ENCODE measurements at places on chromosomes 11 and 22. TPM values are rescaled to one million over a fixed set of nuclear protein-coding genes. Genes with fewer than 3 reads are reported as not detected.
A peak's percentile ranks its signal among the peaks of the same experiment; 100 is the strongest.

PATE4 gene
- not detected for total RNA-seq

DNA sequence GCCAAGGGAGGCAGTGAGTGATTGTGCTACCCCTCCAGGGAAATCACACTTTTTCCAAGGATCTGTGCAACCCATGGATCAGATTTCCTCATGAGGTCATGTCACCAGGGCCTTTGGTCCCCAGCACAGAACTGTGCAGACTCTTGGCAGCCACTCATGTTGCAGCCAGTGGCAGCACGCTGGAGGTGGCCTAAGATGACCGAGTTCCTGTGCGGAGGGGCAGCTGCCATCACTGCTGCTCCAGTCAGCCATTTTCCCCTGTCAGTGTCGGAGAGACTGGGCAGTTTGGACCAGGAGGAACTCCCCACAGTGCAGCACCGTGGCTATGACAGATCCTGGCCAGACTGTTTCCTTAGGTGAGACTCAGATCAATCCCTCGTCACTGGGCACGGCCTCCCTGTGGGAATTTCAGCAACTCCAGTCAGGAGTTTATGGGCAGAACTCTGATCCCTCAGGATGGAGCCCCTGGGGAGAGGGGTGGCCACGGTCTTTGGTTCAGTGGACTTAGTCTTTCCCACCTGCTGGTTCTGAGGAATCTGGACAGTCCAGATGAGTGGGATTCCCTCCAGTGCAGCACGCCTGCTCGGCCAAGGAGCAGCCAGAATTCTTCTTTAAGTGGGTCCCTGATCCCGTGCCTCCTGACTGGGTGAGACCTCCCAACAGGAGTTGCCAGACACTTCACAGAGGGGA, 194.6 kb upstream of the CARD18 start:
- no peak for DNase-seq

DNA sequence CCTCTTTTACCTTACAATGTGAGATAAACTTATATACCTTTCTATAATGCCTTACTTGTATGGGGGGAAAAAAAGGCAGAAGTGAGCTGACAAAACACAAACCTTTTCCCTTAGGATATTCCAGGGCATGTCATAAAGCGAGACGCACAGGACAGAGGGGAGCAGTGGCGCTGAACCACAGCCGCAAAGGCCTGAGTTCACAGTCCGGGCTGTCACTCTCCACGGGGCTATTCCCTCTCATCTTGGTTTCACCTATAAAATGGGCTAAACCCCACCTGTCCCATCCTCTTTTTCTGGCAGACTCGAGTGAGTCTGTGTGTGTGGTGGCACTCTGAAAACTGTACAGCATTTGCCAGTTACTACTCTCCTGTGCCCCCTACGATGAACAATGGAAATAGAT, 14.4 kb upstream of the FXYD2 start:
- no peak for DNase-seq

DNA sequence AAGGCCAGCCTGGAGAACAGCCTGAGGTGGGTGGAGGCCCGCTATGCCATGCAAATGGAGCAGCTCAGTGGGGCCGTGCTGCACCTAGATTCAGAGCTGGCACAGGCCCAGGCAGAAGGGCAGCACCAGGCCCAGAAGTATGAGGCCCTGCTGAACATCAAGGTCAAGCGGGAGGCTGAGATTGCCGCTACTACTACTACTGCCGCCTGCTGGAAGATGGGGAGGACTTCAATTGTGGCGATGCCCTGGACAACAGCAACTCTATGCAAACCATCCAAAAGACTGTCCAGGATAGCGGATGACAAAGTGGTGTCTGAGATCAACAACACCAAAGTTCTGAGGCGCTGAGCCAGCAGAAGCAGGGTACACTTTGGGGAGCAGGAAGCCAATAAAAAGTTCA, 3.1 kb upstream of the TMEM218 start:
- no peak for DNase-seq

DNA sequence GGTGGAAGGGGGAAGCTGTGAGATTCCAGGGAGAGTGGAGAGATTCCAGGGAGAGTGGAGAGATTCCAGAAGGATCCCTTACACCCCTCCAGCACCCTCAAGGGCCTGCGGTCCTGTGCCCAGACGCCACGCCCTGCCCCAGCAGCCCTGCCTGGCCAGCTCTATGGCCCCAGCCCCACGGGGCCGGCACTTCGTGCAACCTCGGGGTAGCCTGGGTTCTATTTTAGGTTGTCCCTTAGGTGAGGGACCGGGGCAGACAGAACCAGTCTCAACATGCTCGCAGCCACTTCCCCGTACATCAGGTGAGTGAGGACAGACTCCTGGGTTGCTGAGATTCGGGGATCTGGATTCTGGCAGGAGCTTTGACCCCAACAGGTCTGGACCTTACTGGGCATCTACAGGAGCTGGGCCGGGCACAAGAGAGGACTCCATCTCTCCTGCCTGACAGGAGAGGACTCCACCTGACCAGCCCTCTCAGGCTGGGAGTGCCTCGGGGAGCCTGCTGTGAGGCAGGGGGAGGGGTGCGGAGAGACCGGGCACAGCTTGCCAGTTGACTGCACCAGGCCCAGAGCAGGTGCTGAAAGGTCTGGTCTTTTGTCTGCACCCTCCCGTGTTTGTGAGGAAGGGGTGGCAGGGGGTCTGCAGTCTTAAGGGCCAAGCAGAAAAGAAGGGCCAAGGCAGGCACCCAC, 8.5 kb upstream of the ADORA2A start:
- no peak for DNase-seq

- DNase-seq: no peak
Measured at GRCh38 chr22:42434748-42435425, 2.7 kb upstream of the NFAM1 start.

SCUBE2 gene
- 42.1 TPM for total RNA-seq

GRCh38 chr22:39115977-39116621, 19.1 kb downstream of the APOBEC3H start:
- no peak for DNase-seq

DNA sequence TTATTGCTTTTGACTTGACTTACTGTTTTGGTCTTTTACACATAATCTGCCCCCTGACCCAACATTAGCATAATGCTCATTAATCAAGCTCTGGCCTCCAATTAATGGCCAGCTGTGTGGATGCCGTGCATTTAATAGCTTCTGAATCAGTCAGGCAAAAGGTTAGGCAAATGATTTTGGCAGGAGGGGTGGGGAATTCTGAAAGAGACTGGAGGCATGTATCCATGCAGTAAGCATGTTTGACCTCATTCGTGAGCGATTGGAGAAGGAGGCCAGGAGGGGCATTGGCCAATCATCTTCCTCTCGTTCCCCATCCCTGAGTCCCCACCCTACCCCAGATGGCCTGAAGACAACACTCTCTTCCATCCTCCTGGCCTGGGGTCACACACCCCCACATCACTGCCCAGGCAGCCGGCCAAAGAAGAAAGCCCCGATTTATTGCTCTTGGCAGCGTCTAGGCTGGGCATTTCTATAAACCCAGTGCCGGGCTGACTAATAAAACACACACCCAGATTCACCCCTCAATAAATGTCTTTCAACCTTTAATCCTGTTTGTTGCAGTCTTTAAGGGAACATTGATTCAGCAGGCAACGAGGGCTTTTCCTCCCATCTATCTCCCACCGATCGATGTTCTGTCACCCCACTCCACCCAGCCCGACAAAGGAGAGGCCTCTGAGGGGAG, 150.0 kb downstream of the OPCML start:
- DNase-seq: no peak

DNA sequence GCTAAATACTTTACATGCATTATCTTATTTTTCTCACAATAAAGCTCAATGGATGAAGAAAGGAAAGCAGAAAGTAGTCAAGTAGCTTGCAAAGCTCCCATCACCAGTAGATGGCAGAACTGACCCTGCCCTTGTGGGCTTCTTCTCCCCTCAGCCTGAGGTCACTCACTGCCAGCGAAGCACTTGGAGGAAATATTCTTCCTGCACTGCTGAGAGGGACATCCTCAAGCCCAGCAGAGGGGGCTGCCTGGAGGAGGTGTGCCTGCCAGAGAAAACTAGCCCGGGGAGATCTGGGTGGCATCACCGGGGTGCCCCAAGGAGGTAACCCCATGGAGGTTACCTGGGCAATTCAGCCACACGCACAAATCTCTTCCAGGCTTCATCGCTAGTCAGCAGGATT, 6.6 kb downstream of the APOL4 start:
- peak; percentile 83 for DNase-seq

DNA sequence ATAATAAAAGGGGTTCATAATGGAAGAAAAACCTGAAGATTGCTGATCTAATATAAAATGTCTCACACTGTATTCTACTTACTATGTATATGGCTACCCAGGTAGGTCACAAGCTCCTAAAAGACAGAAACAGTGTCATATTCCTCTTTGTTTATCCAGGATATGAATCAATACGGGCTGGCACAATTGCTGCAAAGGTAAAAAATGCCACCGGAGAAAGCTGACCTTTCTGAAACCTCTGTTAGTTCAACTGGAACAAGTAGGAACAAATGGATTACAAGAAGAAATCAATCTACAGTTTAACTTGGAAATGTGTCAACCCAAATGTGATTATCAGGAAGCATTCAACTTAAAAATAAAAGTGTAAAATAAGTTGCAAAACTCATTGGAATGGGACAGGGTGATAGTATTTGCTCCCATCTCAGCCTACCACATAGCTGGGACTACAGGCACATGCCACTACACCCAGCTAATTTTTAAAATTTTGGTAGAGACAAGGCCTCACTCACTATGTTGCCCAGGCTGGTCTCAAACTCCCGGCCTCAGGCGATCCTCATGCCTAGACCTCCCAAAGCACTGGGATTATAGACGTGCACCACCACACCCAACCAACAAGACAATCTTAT, 27.6 kb downstream of the SLC35F2 start:
- DNase-seq: no peak

DNA sequence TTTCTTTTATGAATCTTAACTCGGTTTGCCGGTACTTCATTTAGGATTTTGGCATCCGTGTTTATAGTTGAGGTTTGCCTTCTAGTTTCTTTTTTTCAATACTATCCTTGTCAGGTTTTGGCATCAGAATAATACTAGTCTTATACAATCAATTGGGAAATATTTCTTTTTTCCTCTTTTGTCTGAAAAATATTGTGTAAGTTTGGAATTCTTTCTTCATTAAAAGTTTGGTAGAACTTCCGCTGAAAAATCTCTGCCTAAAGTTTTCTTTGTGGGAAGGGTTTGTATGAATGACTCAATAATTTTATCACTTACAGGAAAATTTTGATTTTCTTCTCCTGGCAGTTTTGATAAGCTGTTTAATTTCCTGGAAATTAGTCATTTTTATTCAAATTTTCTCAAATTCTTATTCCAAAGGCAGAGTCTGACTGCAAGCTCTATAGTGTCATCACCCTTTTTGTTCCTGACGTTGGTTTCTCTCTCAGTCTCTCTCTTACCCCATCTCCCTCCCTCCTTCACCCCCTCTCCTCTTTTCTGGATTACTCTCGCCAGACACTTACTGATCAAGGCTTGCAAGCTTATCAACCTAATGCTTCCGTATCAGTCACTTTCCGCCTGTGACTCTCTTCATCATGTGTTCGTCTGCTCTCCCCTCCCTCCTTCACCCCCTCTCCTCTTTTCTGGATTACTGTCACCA, 555.7 kb downstream of the TBC1D22A start:
- DNase-seq: no peak

- no peak for DNase-seq
Measured at GRCh38 chr11:130414107-130415080, 14.0 kb downstream of the ADAMTS8 start.

ESAM gene
- total RNA-seq: 0.26 TPM

P2RX6 gene
- 0.36 TPM for total RNA-seq

- no peak for DNase-seq
Measured at GRCh38 chr11:111697933-111698371, 68.2 kb downstream of the PPP2R1B start.

CD81 gene
- total RNA-seq: 87.6 TPM

DNA sequence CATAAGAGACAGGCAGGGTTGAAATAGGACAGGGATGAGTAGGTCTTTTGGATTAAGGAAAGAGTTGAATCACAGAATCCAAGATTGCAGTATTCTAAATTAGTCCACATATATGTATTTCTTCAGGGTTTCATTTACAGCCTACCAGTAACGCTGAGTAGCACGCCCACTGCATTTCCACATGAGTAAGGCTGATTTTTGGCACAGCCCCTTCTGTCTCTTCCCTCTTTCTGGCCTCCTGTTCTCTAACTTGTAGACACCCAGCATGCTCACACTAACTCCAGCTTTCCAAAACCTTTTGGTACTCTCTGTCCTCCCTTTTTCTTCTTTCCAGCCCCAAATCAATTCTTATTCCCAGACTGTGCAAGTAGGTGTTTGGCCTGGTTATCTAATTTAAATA, 3.7 kb upstream of the SIK2 start:
- DNase-seq: no peak

MGAT3 gene
- total RNA-seq: 18.5 TPM

MRGPRE gene
- total RNA-seq: not detected

BATF2 gene
- not detected for total RNA-seq

SMC1B gene
- 0.09 TPM for total RNA-seq

ZP1 gene
- total RNA-seq: not detected

DNA sequence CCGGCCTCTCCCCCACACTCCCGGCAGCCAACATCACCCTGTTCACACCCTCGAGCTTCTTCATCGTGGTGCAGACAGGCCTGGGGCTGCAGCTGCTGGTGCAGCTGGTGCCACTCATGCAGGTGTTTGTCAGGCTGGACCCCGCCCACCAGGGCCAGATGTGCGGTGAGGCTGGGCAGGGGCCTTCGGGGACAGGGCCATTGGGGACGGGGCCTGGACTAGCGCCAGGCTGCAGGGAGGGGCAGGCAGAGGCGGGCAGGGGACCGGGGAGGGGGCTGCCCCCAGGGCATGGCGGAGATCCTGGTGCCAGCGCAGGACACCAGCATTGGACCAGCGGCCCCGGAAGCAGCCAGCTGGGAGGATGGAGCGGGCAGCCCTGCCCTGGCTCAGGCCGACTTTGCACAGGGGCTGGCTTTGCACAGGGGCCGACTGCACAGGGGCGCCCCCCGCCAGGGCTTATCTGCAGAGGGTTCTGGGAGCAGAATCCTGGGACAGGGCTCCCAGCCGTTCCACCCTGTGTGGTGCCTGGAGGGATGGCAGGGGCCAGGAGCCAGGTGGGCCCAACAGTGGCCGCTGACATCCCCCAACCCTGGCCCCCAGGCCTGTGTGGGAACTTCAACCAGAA, 8.6 kb downstream of the MUC5B start:
- no peak for DNase-seq

MRGPRF gene
- total RNA-seq: 0.56 TPM

GRCh38 chr11:18633256-18634139, 644 bp downstream of the SPTY2D1 start:
- no peak for DNase-seq

OR52H1 gene
- total RNA-seq: not detected

RFPL2 gene
- 1.8 TPM for total RNA-seq

DNA sequence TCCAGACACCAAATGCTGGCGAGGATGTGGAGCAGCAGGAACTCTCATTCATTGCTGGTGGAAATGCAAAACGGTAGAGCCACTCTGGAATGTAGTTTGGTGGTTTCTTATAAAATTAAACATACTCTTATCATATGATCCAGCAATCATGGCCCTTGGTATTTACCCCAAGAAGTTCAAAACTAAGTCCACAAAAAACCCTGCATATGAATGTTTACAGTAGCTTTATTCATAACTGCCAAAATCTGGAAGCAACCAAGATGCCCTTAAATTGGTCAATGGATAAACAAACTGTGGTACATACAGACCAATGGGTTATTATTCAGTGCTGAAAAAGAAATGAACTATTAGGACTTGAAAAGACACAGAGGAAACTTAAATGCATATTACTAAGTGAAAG, 87.8 kb downstream of the APOL5 start:
- no peak for DNase-seq

GRCh38 chr11:16933291-16933690, 80.9 kb downstream of the PLEKHA7 start:
- DNase-seq: no peak

SERPINH1 gene
- total RNA-seq: 589 TPM

All from neural progenitor cell (in vitro differentiated cells).